PC-9 (cell line): ENCODE measurements at places on chromosomes 2 and 18.

- DNase-seq = no peak
Observed at GRCh38 chr2:72106978-72107377, 40.7 kb downstream of the CYP26B1 start.

DNA sequence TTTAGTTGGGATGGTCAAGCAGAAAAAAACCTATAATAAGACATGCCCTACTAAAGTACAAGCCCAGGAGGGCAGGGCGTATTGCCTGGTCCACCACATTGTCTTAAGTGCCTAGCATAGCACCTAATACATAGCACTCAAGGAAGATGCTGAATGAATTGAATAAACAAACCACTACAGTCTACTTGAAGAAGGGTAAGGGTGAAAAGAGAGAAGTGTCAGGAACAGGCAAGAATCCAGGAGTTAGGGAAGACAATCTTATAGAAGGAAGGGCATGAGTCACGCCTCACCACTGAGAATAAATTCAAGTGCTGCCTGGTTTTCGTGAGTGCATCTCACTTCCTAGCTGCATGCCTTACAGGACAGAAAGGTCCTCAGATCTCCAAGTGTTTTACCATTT is 13.9 kb downstream of the SLC19A3 start:
- peak; percentile 23 for DNase-seq

GRCh38 chr2:37912056-37912455 is 13.0 kb upstream of the RMDN2 start:
- no peak for DNase-seq

GRCh38 chr2:45319683-45320455 is 291.2 kb downstream of the SRBD1 start:
- no peak for DNase-seq

GRCh38 chr18:48800466-48800865 is 150.3 kb downstream of the SMAD7 start:
- no peak for DNase-seq

DNA sequence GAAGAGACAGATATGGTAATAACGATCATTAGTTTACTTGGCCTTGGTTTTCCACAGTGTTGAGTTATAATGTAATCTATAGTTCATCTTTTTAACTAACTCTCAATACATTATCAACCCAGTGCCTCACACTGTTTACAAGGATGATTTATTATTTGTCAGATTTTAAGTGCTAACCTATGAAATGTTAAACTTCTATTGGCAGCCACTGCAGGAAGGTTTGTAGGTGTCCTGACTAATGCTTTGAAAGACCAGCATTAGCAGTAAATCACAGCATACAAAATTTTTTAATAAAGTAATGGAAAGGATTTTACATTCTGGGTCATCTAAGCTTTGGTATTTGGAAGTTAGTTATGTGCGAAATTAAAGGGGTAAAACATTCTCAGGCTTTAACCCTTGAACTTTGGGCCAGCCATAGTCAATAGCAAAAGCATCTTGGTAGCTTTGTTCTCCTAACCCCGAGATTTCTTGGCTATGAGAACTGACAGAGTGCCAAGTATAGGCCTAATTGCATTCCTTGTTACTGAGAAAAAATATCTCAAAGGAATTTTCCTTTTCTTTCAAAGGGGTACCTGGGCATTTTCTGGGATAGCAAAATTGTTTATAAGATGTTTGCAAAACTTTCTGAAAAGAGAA is 30.6 kb downstream of the SPATS2L start:
- DNase-seq = no peak

DNA sequence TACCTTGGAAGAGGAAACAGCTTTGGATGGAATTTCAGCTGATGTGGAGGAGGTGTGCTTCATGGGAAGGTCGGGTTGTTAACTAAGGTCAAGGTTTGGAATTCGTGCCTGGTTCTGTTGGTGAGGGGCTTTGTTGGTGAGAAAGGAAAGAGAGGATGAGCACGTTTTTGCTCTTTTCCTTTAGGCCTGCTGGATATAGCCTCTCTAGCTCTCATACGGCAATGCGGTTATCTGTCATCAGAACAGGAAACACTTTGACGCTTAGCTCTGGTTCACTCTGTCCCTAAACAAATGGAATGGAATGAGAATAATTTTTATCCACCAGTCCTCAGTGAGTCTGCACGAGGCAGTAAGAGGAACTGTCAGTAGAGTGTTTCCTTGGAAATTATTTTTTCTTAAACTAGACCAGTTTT is 169.7 kb upstream of the NOSTRIN start:
- DNase-seq = no peak
